ENCODE measurements at places on chromosomes 3 and 15. TPM values are rescaled to one million over a fixed set of nuclear protein-coding genes. Genes with fewer than 3 reads are reported as not detected.

GRCh38 chr3:49930168-49930690 is 618 bp upstream of the MON1A start:
- peak; percentile 6 for DNase-seq

DNA sequence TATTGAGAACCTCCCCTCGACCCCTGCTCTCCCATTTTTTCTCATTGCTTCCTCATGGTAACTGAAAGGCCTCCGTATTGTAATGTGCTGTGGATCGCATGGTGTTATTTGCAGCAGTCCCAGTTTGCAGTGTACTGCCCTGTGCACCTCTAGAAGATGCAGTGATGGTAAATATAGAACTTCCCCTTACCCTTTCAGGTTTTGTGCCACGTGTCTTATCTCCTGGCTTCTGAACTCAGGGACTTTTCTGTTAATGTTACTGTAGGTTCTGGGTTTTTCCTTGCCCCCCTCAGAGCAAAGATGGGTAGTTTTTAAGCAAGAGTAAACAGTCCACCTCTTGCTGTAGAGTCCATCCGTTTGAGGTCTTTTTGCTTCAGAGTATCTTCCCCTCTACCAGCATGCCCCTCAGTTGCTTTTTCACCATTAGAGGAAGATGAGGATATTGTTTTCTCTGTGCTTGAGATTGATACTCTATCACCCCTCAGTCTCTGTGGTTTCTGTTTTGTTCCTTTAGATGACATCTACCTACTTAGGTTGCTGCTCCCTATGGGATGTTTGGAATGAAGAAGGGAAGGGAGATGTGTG is 22.4 kb downstream of the CHD2 start:
- no peak for DNase-seq

DNA sequence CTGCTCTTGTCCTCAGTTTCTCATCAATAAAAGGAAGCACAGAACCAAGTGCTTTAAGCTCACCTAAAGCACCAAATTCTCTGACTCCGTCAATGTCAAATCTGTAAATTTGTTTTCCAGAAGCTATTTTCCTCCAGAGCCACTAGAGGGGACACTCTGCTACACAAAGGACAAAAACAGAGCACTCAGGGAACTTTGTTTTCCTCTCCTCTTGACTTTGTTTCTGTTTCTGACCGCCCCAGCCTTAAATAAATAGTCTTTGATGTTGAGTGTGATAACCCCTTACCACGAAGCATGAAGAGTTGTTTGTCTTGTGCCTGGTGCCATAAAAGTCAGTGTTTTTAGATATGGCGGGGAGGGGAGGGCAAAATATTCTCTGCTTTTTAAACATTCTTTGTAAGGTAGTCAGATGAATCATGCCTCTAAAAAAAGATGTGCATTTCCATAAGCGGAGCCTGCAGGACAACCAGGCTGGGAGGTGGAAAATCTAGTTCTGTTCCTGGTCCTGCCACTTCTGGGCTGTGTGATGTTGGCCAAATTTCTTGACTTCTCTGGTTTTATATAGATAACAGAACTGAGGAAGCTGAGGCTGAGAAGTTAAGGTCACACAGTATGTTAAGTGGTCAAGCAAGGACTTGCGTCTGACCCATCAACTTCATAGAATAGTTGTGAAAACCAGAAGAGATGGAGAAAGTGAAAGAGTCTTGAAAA is 7.3 kb upstream of the ZBTB38 start:
- DNase-seq: peak; percentile 50

DNA sequence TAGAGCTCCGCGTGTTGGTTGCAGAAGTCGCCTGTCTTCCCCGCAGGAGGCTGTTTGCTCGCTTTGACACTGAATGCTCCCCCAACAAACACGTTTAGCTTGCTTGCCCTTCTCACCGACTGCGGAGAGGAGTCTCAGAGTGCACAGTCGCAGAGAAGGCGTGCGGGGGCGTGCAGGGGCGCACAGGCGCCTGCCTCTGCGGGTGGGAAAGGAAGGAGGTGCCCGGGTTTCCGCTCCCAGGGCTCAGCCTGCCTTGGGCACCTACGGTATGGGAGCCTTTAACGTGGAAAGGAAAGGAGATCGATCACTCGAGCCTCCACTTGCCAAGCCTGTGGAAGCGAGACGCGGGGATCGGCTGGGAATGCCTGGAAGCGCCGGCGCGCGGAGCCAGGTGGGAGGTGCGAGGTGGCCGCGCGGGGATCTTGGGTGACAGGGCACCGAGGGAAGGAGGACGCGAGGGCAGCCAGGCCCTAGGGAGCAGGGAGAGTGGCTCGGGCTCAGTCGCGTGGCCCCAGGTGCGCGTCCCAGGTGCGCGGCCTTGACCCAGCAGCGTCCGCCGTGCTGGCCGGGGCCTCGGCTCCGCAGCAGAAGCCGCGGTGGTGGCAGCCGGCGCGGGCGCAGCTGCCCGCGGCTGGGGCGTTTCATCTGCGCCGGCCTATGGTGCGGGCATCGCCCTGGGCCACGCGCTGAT is at the start of gene FAN1:
FAN1 (plus strand) TSS at position 419 of the 691 bp plus-strand sequence. CDS start 749 bp downstream, outside the sequence.
- DNase-seq: peak; percentile 67

DNA sequence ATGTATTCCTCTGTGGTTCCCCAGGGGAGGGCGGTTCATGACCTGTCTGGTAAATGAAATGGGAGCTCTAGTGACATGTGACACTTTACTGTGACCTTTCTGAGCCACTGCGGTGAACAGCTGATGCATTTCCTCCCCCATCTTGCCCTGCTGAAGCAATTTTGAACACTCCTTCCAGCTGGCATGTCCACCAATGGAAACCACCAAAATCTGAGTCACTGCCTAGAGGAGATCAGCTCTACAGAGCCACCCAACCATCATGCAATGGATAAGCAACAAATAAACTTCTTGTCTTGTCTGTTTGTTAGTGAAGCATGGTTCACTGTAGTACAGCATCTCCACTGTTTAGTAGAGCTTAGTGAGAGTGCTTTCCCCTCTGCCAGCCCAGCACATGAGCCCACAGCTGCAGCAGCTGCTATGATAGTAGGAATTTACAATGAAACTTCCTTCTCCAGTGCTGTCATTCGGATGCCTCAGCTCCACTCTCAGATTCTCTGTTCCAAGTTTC is 479.4 kb downstream of the NTRK3 start:
- no peak for DNase-seq

GSK3B gene
- 26.5 TPM for polyA plus RNA-seq

HRG gene
- not detected for polyA plus RNA-seq

MCF2L2 gene
- polyA plus RNA-seq: 0.25 TPM

All from forelimb muscle (tissue), 1 donor.